AG09319 (cell line): ENCODE measurements at places on chromosomes 1 and 21.

DNA sequence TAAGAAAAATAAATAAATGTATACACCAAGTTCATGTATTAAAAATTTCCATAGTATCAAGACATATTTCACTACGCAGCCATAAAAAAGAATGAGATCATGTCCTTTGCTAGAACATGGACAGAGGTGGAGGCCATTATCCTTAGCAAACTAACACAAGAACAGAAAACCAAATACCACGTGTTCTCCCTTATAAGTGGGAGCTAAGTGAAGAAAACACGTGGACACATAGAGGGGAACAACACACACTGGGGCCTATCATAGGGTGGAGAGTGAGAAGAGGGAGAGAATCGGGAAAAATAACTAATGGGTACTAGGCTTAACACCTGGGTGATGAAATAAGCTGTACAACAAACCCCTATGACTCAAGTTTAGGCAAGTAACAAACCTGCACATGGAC is 552.4 kb upstream of the PBX1 start:
- DNase-seq, result no peak

GRCh38 chr1:224615861-224616755 is at the start of gene CNIH3:
CNIH3 (plus strand) TSS chr1:224616317; CDS start chr1:224617175, 858 bp downstream.
- DNase-seq, result no peak

GRCh38 chr1:101394041-101394440 is 157.2 kb downstream of the S1PR1 start:
- no peak for DNase-seq

GRCh38 chr1:209629621-209630382 is 22.4 kb downstream of the LAMB3 start:
- DNase-seq, result no peak

DNA sequence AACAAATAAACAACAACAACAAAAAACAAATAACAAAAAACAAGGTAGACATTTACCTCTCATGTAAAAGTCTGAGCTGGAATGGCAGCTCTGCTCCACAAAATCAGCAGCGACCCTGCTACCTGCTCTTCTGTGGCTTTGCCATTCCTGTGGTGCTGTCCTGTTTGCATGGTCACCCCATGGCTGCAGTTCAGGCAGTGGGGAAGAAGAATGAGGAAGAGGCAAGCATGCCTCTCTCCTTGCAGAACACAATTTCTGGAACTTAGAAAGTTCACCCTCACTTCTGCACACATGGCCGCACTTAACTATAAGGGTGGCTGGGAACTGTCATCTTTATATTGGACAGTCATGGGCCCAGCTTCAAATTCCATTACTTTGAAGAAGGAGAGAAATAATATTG is 84.8 kb upstream of the GNG12 start:
- no peak for DNase-seq

GRCh38 chr1:187839873-187840272 is 1011.1 kb downstream of the PLA2G4A start:
- no peak for DNase-seq

GRCh38 chr21:35603494-35603893 is 456.8 kb downstream of the SETD4 start:
- no peak for DNase-seq

GRCh38 chr1:24945354-24946326 is 15.6 kb upstream of the RUNX3 start:
- DNase-seq, result no peak

- no peak for DNase-seq
Measured at GRCh38 chr1:2299131-2299627, 71.1 kb downstream of the SKI start.

GRCh38 chr1:81113688-81114087 is 687.0 kb upstream of the ADGRL2 start:
- DNase-seq, result no peak

- DNase-seq, result no peak
Measured at GRCh38 chr1:91018006-91018405, 3.8 kb downstream of the ZNF644 start.

DNA sequence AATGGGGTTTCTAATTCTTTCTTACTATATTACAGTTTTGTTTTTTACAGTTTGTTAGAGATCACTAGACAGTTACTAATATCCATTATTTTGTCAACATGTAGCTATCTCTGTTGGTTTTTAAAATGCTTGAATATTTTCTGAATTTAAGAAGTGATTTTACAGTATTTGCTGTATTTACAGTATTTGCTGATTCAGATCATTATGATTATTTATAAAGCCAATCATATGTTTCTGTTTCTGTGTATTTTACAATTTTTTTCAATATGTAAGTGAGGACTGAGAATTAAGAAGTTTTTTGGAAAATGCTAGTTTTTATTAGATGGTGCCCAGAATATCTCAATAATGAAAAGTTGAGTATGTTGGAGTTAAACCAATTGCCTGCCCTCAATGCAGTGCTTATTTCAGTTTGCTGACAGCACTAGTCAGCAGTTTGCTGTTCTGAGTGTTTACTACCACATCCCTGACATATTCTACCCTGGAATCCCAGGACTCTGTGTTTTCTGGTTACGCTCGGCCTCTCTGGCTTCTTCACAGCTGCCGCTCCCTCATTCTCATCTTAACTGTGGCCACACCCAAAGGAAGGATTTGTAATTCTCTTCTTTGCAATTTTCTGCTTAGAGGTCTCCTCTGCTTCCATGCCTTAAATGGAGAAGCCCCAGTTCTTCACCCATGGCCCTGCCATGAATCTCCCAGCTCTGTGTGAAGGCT is 68.0 kb upstream of the BACH1 start:
- no peak for DNase-seq

GRCh38 chr1:163372576-163372975 is 50.8 kb downstream of the NUF2 start:
- no peak for DNase-seq
